HEK293T (cell line): ENCODE measurements at places on chromosomes 13 and 19.
A peak's percentile ranks its signal among the peaks of the same experiment; 100 is the strongest.

- peak; percentile 4 for DNase-seq
Observed at GRCh38 chr13:21501686-21502085, 42.6 kb upstream of the ZDHHC20 start.

- DNase-seq: no peak
Observed at GRCh38 chr13:53921473-53921872, 892.9 kb downstream of the OLFM4 start.

GRCh38 chr13:45392811-45393210, 25.4 kb downstream of the SLC25A30 start:
- DNase-seq: no peak

DNA sequence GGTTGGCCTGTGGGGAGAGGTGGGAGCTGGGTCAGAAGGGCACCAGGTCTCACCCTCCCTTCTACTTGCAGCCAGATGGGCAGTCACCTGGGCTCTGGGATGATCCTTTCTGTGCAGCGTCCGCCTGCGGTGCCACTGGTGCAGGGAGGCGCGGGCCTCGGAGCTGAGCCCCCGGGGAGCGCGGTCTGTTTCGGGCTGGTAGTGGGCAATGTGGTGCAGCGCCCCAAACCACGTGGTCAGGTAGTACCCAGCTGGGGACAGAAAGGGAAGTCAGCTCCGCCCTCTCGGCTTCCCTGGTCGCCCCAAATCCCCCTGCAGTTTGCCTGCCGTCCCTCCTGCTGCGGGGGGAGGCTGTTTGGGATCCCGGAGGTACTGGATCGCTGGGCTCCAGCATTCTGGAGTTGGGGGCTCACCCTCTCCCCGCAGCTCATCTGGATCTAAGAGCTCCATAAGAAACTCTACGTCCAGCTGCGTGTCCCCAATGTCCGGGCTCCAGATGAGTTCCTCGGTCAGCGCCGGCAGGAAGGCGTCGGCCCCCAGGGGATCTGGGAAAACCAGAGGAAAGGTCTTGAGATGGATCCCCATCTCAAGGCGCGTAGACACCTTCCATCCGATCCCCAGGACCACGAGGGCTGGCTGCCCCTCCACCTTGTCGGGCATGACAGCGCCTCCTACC, 8.8 kb downstream of the RINL start:
- no peak for DNase-seq

DNA sequence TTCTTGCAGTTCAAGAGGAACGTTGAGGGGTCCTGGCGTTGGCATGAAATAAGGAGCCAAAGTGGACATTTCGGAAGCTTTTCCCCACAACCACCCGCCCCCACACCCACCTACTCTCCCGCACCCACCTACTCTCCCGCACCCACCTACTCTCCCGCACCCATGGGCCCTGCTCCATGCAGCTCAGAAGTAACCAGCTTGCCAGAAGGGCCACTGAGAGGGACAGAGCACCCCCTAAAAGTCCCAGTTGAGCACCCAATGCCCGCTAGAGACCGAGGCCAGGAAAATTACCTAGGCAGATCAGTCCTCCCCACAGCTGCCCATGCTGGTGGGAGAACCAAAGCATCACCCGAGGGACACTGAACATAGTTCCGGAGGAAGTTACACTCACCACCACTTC, 11.8 kb downstream of the VSTM2B start:
- no peak for DNase-seq

DNA sequence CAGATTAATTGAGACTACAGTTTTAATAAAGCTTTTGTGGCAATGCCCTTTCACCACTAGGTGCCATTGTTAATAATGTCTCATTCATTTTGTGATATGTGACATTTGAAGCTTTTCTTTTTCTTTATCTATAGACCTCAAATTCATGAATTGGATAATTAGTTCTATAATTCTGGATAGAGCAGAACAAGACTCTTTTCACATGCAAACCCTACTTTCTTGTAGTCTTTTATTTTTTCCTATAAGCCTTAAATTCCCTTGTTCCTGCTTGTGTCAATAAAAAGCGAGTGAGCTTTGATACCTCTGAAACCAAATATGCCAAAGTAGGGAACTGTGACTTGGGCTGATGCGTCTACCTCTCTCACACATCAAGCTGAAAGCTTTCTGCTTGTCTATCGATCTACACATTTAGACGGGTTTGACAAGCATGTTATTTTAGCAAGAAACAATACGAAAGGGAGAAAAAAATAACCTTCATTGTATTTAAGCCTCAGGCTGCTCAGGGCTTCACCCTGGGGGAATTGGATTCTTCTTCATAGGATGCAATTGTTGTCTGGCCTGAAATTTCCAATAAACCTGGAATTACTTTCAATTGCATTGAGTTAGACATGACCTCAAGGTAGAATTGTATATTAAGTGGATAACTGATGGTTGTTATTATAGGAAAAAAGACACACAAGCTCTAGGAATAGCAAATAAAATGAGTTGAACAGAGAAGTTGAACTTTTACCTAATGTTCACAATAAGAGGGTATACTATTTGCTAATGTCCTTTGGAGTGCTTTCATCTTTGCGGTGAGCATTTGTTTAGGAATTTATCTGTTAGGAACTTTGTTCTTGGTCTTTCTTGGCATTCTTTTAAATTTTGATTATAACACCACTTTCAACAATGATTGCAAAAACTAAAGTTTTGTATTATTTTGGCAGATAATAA, 1150.2 kb upstream of the PCDH9 start:
- no peak for DNase-seq

DNA sequence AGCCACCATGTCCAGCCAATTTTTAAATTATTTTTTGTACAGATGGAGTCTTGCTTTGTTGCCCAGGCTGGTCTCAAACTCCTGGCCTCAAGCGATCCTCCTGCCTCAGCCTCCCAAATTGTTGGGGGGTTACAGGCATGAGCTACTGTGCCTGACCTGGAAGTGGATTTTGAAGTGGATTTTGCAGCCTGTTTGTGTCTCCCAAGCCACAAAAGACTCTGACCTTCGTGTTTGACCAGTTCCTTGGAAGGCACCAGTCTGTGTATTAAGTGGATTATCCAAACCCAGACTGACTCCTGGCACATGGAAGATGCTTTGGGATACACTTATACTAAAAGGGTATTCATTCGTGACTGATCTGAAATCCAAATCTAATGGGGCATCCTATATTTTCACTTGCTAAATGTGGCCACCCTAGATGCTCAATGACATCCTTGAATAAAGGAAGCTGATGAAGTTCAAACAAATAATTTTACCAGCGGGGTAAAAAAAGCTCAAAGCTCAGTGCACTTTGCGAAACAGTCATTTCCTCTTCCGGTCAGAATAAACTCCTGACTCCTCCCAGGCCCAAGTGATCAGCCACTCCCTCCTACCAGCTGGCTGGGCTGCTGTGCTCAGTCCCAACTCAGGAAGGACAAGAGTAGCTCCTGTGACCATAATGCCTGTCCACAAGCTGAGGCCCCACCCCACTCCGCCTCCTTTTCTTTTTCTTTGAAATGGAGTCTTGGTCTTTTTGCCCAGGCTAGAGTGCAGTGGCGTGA, 32.6 kb upstream of the GATAD2A start:
- DNase-seq: no peak

DNA sequence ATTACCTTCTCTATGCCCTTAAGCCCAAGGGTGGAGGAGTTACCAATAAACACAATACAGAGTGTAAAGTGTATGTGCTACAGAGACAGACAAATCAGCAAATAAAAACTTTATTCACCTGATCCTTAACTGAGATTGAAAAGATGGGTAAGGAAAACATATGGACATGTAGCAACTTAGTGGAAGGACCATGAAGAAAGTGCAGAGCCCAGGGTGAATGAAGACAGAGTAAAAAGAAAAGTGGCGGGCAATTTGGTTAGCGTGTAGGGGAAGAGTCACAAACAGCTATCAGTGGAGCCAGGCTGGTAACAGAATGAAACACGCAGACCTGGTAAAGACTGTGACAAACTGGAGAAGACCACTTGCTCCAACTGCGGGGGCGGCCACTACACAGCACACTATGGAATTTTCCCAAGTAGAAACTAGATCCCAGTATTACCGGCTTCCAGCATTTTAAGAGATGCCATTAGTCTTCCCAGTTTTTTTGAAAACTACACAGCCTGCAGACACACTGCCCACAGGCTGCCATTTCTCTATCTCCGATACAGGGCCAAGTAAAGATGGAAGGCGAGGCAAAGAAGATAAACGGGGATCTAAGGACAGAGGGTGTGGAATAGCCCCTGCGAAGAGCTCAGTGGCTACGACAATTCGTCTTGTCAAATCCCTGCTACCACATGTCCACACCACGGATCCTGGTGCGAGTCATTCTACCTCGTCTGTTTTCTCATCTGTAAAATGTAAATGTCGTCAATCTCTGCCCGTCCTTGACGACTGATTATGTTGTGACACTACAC, 1.2 kb downstream of the UQCRFS1 start:
- no peak for DNase-seq

GRCh38 chr19:43501661-43502418, 2.7 kb downstream of the PHLDB3 start:
- no peak for DNase-seq

- DNase-seq: no peak
Observed at GRCh38 chr19:8607386-8607785, 3.1 kb downstream of the ADAMTS10 start.

DNA sequence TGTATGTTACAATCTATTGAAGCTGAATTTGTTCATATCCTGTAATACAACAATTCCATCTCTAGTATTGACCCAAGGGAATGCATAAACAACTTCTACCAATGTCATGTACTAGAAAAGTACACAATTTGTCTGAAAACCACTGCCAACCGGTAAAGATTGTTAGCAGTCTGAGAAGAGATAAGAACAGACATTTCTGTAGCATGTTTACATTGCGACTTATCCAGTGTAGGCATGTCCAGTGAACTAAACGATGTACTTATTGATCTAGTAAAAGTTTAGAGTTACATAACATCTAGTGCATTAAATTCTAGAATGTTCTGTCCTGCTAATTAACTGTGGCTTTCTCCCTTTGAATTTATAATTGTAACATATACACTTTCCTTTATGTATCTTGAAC, 425.9 kb downstream of the SLITRK6 start:
- DNase-seq: no peak

DNA sequence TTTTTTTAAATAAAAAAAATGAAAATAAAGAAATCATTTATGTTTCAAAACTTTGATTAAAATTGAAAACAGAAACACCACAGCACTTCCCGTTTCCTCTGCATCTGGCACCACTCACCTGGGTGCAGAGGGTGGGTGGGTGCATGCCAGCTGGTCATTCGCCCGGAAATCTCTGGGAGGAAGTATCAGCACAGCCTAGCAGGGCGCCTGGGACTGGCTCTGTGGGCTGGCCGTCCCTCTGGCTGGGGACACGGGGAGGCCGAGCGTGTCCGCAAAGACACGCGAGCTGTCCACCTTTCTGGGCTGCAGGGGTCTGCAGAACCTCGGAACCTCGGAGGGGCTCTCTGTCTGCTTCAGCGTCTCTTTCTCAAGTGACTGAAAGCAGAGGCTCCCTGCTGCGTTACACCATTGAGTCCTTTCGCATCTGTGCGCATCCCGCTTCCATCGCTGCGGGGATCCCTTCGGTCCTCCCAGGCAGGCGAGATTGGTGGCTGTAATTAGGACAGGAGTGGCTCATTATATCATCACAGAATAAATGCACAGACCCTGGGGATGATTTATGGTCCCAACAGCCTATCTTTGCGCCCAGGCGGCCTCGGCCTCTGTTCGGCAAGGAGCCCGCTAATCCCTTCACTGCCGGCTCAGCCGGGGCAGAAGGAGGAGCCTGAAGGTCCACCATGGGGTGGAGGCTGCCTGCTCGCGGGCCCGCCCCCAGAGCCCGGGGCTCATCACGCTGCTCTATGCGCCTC, 17.2 kb downstream of the CRTC1 start:
- peak; percentile 88 for DNase-seq

GRCh38 chr13:24625331-24625731, 54.9 kb upstream of the ATP12A start:
- DNase-seq: no peak

GRCh38 chr19:31880283-31880682, 465.1 kb upstream of the ZNF507 start:
- no peak for DNase-seq

GRCh38 chr13:87094646-87095045, 576.5 kb upstream of the SLITRK5 start:
- peak; percentile 28 for DNase-seq

- DNase-seq: no peak
Observed at GRCh38 chr19:42191855-42192254, 25.6 kb downstream of the DEDD2 start.

GRCh38 chr13:76245211-76245610, 609.1 kb downstream of the LMO7 start:
- DNase-seq: no peak

GRCh38 chr13:46496086-46496485, 56.9 kb upstream of the LRCH1 start:
- DNase-seq: no peak
